MG63 (cell line): ENCODE measurements at places on chromosomes 11 and 22. TPM values are rescaled to one million over a fixed set of nuclear protein-coding genes. Genes with fewer than 3 reads are reported as not detected.

GRCh38 chr11:61793083-61793828, 545 bp downstream of the FEN1 start:
- DNase-seq = no peak

GRCh38 chr11:57303990-57304579, 20.7 kb downstream of the TNKS1BP1 start:
- DNase-seq = no peak

- DNase-seq = no peak
Measured at GRCh38 chr11:129215506-129216245, 23.6 kb upstream of the ARHGAP32 start.

GRCh38 chr11:46392421-46393230, 1.1 kb upstream of the CHRM4 start:
- peak; percentile 80 for DNase-seq

DNA sequence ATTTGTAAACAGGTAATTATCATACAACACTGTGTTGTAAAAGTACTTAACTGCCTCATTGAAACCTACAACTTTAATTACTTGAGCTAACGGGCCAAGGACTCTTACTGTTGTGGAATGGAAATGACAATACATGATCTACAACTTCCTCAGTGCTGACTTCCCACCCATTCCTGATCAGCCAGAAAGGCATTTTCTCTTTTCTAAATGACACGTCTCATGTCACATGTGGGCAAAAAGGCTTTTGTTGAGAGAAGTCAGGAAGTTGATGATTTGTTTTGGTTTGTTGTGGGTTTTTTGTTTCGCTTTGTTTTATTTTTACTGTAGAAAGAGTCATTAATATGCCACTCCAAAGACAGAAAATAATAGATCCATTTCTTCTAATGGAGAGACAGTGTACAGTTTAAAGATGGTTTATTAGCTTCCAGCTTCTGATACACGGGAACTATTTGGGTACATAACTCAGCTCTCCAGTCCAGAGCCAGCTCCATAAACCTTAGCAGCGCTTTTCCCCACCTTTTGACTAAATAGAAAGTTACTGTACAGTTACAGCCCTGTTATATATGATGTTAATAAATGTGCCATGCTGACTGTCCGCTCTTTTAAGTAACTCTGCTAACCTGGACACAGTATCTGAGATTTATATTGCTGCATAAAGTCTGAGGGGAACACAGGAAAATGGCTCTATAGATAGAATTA, 509.4 kb upstream of the API5 start:
- no peak for DNase-seq

GRCh38 chr11:33944693-33945424, 53.0 kb upstream of the LMO2 start:
- DNase-seq = no peak

The CCDC116 gene
- total RNA-seq = not detected in 2 replicates

- DNase-seq = peak; percentile 46
Measured at GRCh38 chr11:111944139-111944538, 7.0 kb downstream of the DIXDC1 start.

- DNase-seq = no peak
Measured at GRCh38 chr11:67071420-67072284, 15.0 kb downstream of the RHOD start.

GRCh38 chr11:36280531-36280930, 8.7 kb downstream of the COMMD9 start:
- no peak for DNase-seq

DNA sequence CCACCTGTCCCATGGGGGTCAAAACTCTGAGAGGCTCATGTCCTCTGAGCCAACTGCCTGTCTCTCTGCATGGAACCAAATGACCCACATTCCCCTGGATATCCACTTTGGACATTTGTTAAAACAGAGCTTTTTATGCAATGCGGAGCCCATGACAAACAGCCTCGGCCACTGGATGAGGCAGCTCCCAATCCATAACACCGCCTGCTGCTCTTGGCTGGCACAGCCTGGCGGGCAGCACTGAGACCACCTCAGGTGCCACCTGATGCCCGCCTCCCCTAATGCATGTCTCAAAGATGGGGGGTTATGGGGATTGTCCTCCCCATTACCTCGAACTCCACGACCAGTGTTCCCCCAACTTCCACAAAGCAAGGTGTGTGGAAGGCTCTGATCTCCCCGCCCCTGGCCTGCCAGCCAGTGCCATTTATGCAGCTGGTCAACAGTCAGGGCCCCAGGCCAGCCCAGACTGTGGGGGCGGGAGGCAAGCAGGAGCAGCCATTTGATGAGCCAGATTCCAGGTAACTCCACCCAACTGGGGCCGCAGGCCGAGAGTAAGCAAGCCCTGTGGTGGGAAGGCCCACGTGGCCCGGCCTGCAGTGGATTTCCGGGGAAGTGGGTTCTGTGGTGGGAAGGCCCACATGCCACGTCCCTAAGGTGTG, 84.2 kb downstream of the PHF21B start:
- DNase-seq = no peak

The TMEM184B gene
- total RNA-seq = 18.6 and 20.4 TPM in 2 replicates

The TREH gene
- not detected in 2 replicates for total RNA-seq
